A549 treated with CORT108297 at 1 μM for 4 hours (cell line): ENCODE measurements at places on chromosomes 6 and 20. TPM values are rescaled to one million over a fixed set of nuclear protein-coding genes. Genes with fewer than 3 reads are reported as not detected.

The GMNN gene
- total RNA-seq: 51.0 to 62.3 TPM (median 53.4 TPM) in 5 replicates

The HLA-DOA gene
- total RNA-seq: 0.14 TPM in 1 of 5 replicates, not detected in the others

The SCUBE3 gene
- 0.03 to 0.07 TPM (median 0.06 TPM) in 5 replicates for total RNA-seq

The MAP1LC3A gene
- 16.6 to 31.0 TPM (median 26.7 TPM) in 5 replicates for total RNA-seq

The RBPJL gene
- total RNA-seq: not detected in 5 replicates

The BPIFB2 gene
- total RNA-seq: not detected in 5 replicates

The FOXS1 gene
- 0.20 to 1.3 TPM (median 0.64 TPM) in 5 replicates for total RNA-seq

The KHDC3L gene
- not detected in 5 replicates for total RNA-seq

The SIRPG gene
- not detected in 5 replicates for total RNA-seq

The TBXT gene
- not detected in 5 replicates for total RNA-seq

The SLC35D3 gene
- 0.05 to 0.13 TPM (median 0.08 TPM) in 5 replicates for total RNA-seq

The SLC32A1 gene
- total RNA-seq: not detected in 5 replicates

The MSH5 gene
- 11.5 to 15.5 TPM (median 14.0 TPM) in 5 replicates for total RNA-seq

The HS3ST5 gene
- total RNA-seq: not detected in 5 replicates

The CTCFL gene
- total RNA-seq: 0.03 to 0.06 TPM (median 0.06 TPM) in 4 of 5 replicates, not detected in the other

The ISM1 gene
- total RNA-seq: 0.27 to 0.46 TPM (median 0.37 TPM) in 5 replicates
